ENCODE measurements at places on chromosomes 1 and 21. TPM values are rescaled to one million over a fixed set of nuclear protein-coding genes. Genes with fewer than 3 reads are reported as not detected.

TRABD2B gene
- total RNA-seq: 1.1 TPM

ADGRL4 gene
- total RNA-seq: 6.7 TPM

DR1 gene
- 20.7 TPM for total RNA-seq

TSACC gene
- not detected for total RNA-seq

VAV3 gene
- 3.5 TPM for total RNA-seq

AXDND1 gene
- total RNA-seq: 0.14 TPM

NLRP3 gene
- total RNA-seq: 3.1 TPM

CACHD1 gene
- 6.4 TPM for total RNA-seq

DNA sequence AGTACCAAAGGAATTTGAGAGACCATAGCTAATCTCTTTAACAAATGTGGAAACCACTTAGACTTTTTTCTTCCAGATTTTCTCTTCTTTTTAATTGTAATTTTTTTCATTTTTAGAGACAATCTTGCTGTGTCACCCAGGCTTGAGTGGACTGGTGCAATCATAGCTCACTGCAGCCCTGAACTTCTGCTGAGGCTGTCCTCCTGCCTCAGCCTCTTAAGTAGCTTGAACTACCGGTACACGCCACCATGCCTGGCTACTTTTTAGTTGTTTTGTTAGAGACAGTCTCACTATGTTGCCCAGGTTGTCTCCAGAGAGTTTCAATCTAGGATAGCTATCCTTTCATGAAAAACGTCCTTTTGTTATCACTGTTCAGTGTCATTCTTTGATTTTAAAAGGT, 15.0 kb downstream of the PRRC2C start:
- no peak for DNase-seq
- H3K4me3 ChIP-seq: no peak overlapping the region

GRCh38 chr1:247366926-247367645, 35.4 kb upstream of the ZNF496 start:
- DNase-seq: no peak
- H3K27me3 ChIP-seq: peaks cover 11% of the 10 kb centered on the region
- no peak overlapping the region for H3K27ac ChIP-seq
- H3K4me1 ChIP-seq: peaks cover 16% of the 10 kb centered on the region
- no peaks in the 10 kb centered on the region for H3K36me3 ChIP-seq
- no peak overlapping the region for H3K4me3 ChIP-seq

GRCh38 chr1:237640966-237641365, 249.8 kb downstream of the ZP4 start:
- H3K27me3 ChIP-seq: no peaks in the 10 kb centered on the region
- H3K4me1 ChIP-seq: no peaks in the 10 kb centered on the region
- H3K27ac ChIP-seq: no peak overlapping the region
- DNase-seq: no peak

- H3K27me3 ChIP-seq: no peaks in the 10 kb centered on the region
- H3K36me3 ChIP-seq: peaks cover 38% of the 10 kb centered on the region
- peaks cover 49% of the 10 kb centered on the region for H3K4me1 ChIP-seq
- H3K27ac ChIP-seq: no peak overlapping the region
- no peak for DNase-seq
These were observed 40.7 kb upstream of the IPO9 start for GRCh38 chr1:201788296-201788695.

GRCh38 chr1:206924592-206925105, 2.9 kb upstream of the FCMR start:
- DNase-seq: no peak
- no peaks in the 10 kb centered on the region for H3K36me3 ChIP-seq
- H3K4me3 ChIP-seq: no peak overlapping the region
- H3K4me1 ChIP-seq: no peaks in the 10 kb centered on the region
- no peaks in the 10 kb centered on the region for H3K27me3 ChIP-seq

DNA sequence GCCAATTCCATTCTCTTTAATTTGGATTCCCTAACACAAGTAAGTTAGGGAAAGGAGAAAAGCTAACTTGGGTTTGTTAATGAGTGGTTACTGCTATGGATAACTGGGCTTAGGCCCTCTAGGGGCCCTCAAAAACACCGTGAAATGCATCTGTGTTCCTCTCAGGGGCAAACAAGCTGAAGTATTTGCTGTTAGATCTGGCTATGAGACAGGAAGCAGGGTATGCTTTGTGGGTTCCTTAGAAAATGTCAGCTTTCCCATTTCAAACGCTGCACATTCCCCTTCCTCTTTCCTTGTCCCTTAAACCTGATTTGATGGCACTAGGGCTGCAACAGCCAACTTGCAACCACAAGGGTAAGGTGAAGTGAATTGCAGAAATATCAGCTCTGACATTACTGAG, 5.7 kb upstream of the CAP1 start:
- DNase-seq: no peak
- no peaks in the 10 kb centered on the region for H3K36me3 ChIP-seq

DNA sequence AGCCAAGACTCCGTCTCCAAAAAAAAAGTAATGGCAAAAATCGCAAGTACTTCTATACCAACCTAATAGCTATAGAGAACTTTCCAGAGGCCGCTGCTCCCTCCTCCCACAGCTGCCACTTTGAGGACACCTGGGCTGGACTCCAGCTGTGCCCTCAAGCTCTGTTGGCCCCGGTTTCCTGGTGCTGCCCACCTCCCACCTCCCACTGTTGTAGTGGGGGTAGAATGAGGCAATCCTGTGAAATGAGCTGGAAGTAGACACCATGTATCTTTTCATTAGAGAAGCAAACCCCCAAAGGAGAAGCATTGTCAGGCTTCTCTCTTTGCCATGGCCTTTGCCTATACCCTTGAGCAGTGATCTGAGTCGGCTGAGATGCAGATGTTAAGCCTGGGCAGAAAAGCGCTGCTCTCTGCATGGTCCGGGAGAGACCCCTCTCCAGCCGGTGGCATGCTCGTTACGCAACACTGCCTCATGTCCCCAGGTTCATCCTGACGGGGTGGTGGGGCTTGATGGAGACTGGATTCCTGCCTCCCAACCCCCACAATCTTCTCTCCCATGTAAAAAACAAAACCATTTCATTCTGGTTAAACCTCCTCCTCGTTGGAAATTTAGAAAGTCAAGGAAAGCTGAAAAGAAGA, 39.7 kb downstream of the SIM2 start:
- peak; percentile 35 for DNase-seq
- no peaks in the 10 kb centered on the region for H3K27me3 ChIP-seq
- no peak overlapping the region for H3K4me3 ChIP-seq
- no peak overlapping the region for H3K27ac ChIP-seq
- no peaks in the 10 kb centered on the region for H3K4me1 ChIP-seq

- peak overlapping the region; percentile 3 for H3K27ac ChIP-seq
- no peaks in the 10 kb centered on the region for H3K4me1 ChIP-seq
- no peaks in the 10 kb centered on the region for H3K36me3 ChIP-seq
- H3K4me3 ChIP-seq: no peak overlapping the region
These were observed 42.1 kb downstream of the WASF2 start for GRCh38 chr1:27447883-27448282.

- no peaks in the 10 kb centered on the region for H3K4me1 ChIP-seq
- no peak overlapping the region for H3K4me3 ChIP-seq
- no peaks in the 10 kb centered on the region for H3K36me3 ChIP-seq
- H3K27me3 ChIP-seq: no peaks in the 10 kb centered on the region
- H3K27ac ChIP-seq: no peak overlapping the region
These were observed 190.6 kb upstream of the NFIA start for GRCh38 chr1:60891765-60892164.

DNA sequence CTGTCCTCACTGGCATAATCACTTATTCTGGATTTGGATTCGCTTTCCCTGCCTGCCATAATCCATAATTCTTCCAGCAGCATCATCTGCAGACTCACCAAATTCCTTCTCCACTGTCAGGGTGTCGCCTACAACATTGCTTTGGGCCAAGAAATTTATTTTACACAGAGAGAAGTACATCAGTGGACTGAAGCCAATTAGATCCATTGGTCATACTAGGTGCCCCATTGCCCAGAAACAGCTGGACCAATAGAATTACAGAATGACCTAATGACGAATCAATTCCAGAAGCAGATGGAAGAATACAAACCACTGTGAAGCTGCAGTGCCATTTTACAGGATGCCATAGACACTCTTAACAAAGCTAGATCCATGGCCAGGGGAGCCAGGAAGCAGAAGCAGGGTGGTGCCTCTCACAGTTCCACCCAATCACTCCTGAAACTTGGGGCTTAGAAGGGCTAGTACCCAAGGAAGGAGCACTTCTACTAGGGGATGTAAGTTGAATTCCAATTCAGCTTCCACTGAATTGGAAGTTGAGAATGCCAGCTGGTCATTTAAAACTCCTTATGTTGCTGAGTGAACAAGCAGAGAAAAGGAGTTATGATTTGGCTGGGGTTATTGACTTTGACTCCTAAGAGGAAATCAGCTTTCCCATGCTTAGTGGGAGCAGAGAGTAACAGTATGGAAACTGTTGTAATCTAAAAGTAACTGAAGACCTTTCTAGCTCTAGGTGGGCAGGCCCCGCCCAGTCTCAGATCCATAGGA, 44.0 kb downstream of the EDN2 start:
- H3K4me3 ChIP-seq: no peak overlapping the region
- H3K27ac ChIP-seq: no peak overlapping the region
- H3K4me1 ChIP-seq: no peaks in the 10 kb centered on the region
- peaks cover 7% of the 10 kb centered on the region for H3K27me3 ChIP-seq

Measured in sigmoid colon (tissue), 7 donors.